ENCODE measurements at places on chromosomes 7 and 10.
A peak's percentile ranks its signal among the peaks of the same experiment; 100 is the strongest.

- H3K4me1 ChIP-seq, result peaks cover 9% of the 10 kb centered on the region
- H3K27ac ChIP-seq, result no peak overlapping the region
- DNase-seq, result no peak
- no peak overlapping the region for H3K4me3 ChIP-seq
- no peaks in the 10 kb centered on the region for H3K27me3 ChIP-seq
- no peaks in the 10 kb centered on the region for H3K36me3 ChIP-seq
Measured at GRCh38 chr10:31647861-31648260, 280.8 kb downstream of the ARHGAP12 start.

GRCh38 chr10:13775786-13776775 lies 189.3 kb downstream of the PRPF18 start:
- peaks cover 18% of the 10 kb centered on the region for H3K36me3 ChIP-seq
- peaks cover 5% of the 10 kb centered on the region for H3K27me3 ChIP-seq
- peak overlapping the region; percentile 89 for H3K27ac ChIP-seq
- peaks cover 29% of the 10 kb centered on the region for H3K4me1 ChIP-seq

DNA sequence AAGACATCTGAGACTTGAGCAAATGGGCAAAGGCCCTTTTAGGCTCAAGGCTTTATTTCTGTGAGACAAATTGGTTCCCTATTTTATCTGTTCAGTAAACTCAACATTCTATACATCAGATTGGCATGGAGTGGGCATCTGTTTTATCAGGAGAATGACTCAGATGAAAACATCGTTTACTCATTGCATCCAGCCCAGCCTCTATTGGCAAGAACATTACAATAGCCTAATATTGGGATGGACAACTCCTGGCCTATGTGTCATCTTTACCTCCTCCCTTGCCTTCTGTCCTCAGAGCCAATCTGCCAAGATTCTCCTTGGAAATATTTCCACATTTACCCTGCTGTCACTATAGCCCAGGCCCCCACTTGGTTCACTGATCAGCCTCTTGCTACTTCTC lies 5.5 kb upstream of the BLNK start:
- no peak overlapping the region for H3K4me3 ChIP-seq
- peaks cover 2% of the 10 kb centered on the region for H3K27me3 ChIP-seq
- DNase-seq, result no peak
- H3K27ac ChIP-seq, result no peak overlapping the region
- H3K36me3 ChIP-seq, result no peaks in the 10 kb centered on the region

DNA sequence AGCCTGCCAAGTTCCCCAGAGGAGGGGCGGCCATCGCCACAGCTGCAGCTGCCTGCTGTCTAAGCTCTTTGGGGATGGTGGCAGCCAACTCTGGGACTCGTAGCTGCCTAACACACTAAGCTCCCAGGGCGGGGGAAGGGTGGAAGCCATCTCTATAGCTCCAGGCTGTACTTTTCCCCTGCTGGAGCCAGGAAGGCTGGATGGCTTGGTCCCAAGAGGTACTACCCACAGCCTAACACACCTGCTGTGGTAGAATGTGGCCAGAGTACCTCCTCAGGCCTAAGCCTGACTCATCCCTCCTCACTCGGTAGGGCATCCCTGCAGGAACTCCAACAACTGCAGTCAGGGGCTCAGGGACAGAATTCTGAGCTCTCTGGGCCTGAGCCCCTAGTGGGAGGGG lies 151.7 kb upstream of the TAC1 start:
- H3K36me3 ChIP-seq, result no peaks in the 10 kb centered on the region
- no peak for DNase-seq
- peaks cover 6% of the 10 kb centered on the region for H3K27me3 ChIP-seq
- no peak overlapping the region for H3K4me3 ChIP-seq
- H3K27ac ChIP-seq, result no peak overlapping the region
- H3K4me1 ChIP-seq, result peaks cover 6% of the 10 kb centered on the region

GRCh38 chr10:72252972-72253371 lies 20.8 kb upstream of the DDIT4 start:
- no peak overlapping the region for H3K4me3 ChIP-seq
- H3K4me1 ChIP-seq, result peaks cover 26% of the 10 kb centered on the region
- H3K27me3 ChIP-seq, result peaks cover 4% of the 10 kb centered on the region
- no peaks in the 10 kb centered on the region for H3K36me3 ChIP-seq

Data from endothelial cell (in vitro differentiated cells).